Activated naive CD4-positive, alpha-beta T cell treated with anti-CD3 and anti-CD28 coated beads for 36 hours (primary cell): ENCODE measurements at places on chromosomes 6 and 20.
A peak's percentile ranks its signal among the peaks of the same experiment; 100 is the strongest.

DNA sequence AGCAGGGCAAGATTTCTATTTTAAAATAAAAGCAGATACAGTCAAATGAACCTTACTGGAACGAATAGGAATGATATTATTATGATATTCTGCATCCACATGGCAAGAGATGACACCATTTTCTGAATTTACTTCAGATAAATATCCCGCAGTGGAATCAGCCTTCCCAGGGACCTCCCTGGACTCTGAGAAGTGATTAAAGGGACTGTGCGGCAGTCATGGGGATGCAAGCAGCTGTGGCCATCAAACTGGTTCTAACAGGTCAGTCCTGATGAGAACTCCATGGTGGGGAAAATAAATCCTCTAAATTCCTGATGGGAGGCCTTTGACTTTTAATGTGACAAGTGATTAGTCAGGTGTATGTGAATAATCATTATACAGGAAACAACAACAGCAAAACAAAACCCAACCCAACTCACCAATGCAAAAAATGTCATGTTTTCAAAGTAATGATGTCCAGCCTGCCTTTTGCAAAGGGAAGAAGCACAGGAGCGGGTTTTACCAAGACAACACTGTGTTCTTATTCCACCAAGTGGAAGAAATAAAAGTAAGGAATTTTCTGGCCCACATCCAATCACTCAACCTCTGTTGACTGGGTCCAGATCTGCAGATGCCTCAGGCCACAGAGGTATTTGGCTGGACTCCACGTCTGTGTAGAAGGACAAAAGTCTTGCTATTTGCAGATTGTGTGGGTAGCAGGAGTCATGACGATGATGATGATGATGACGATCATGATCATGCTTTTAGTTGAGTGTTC is 61.9 kb upstream of the CITED2 start:
- no peak for DNase-seq

DNA sequence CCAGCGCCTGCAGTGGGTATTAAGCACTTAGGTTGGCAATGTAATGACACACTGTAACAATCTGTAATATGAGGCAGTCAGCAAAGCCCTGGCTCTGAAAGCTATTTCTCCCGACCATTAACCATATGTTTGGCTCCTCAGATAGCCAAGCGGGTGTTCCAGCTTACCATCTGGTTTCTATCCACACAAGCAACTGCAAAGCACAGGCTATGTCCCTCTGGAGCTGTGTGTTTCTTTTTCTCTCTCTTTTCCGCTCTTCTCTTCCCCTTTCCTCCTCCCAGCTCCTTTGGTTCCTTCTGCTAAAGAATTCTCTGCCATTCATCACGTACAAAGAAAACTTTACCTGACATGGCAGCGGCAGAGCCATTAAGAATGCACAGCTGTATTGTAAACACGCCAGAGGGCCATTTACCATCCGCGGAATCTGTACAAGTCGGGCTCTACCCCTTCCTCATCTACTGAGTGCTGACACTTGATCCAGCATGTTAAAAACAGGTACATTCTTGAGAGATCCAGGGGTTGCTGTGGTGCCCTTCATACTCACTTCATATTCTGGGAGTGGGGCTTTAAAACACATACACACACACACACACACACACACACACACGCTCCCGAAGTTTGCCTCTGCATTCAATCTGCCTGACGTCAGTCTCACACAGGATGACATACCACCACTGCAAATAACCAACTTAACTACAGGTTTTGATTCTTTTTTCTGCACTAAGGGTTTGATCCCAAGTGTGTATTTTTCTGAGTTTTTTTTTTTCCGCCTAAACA is 77.2 kb downstream of the BACH2 start:
- peak; percentile 70 for DNase-seq

DNA sequence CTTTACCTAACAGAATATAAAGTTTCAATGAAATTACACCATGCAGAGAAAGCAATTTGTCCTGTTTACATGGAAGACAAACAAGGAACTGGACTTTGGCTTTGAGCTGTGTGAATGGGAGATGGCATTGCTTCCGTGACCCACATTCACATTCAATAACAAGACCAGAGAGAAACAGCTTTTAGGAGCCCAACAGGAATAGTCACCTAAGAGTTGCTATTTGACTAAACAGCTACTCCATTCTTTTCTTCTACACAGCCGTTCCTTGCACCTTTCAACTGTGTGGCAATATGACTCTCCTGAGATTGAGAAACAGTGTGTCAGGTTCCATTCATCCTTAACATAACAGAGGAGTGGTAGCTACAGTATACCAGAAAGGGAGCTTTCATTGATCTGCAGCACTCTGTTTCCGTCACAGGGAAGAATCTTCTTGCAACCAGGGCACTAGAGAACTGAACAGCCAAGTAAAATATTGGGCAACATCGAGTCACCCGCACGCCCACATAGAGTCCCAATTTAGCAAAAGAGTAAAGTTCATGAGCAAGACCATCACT is 355.1 kb downstream of the HAO1 start:
- no peak for DNase-seq

DNA sequence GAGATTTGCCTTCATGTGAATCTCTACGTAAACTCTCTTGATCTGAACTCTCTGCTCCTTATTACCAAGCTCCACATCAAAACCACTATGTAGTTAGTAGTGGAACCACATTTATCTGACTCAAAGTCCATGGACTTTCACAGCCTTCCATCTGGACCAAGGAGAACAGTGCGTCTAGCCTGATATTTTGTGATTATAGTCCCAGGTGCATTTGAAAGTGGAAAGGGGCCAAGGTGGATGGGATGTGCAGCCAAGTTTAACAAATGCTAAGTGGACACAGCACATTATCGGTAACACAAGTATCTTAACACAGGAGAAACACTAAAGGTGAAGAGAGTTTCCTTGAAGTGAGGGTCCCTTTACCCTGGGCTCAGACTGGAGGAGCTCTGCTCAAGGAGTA is 281.2 kb upstream of the SGK1 start:
- DNase-seq: no peak

DNA sequence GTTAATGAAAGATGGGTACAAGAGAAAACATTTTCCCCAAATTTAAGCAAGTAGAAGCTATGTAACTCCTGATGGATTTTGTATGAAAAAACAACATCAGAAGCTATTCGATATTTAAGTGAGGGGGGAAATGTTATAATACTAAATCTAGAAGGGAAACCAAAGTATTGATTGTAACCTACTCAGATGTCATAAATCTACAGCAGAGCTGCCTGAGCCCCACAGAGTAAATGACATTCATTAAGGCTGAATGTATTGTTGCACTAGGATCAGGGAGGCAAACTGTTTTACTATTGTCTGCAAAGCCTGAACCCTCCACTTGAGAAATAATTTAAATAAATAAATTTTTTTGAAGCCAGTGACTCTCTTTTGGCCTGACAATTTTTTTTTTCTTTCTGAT is 19.3 kb downstream of the ANKRD6 start:
- DNase-seq: no peak

GRCh38 chr20:54231036-54231435 is 23.1 kb downstream of the PFDN4 start:
- no peak for DNase-seq
